ENCODE measurements at places on chromosomes 5 and 9.

DNA sequence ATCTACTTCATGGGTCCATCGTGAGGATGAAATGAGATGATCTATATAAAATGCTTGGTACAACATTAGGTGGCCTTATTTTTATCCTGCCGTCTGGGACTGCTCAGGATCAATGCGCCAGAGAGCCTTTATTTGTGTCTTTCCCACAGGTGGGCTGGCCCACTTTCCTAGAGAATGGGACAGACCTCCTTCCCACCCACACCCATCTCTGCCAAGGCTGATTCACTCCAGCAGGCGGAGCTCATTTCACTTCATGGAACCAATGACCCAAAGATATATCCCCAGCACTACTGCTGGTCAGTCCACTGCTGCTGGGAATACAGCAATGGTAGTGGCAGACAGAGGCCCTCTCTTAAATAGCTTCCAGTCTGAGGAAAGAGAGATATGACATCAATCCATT lies 35.7 kb downstream of the TGFBI start:
- DNase-seq, result no peak

DNA sequence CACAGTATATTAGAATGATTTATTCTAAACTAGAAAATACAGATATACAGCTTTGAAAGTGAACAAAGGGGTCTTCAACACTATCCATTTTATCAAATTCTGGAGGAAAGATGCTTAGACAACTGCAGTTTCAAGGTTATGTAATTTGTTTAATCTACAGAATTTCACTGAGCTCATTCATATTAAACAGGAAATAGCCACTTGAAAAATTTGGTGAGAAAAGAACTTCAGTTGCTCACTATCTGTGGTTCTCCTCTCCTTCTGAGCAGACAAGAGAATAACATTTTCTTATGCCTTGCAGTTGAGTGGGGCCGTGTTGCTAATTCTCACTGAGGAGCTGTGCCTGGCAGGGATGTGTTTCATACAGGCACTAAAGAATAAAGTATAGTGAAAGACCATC lies 1428.2 kb downstream of the CDH12 start:
- no peak for DNase-seq

DNA sequence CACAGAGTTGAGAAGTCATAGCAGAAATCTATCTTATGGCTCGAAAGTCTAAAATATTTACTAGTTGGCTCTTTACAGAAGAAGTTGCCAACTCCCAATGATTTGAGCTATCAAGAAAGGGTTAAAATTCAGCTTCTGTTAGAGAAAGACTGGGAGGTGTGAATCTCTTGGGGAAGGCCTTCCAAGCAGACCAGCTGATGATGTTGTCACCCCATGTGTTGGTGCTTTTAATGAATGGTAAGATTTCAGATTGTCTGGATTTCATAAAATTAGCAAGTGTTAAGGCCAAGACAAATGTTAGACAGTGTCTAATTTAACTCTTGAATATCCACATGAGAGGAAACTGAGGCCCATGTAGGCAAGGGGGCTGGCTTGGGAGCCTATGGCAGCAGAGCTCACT lies 63.9 kb downstream of the PPARGC1B start:
- no peak for DNase-seq

GRCh38 chr5:168734620-168735300 lies 155.6 kb upstream of the PANK3 start:
- DNase-seq, result no peak

DNA sequence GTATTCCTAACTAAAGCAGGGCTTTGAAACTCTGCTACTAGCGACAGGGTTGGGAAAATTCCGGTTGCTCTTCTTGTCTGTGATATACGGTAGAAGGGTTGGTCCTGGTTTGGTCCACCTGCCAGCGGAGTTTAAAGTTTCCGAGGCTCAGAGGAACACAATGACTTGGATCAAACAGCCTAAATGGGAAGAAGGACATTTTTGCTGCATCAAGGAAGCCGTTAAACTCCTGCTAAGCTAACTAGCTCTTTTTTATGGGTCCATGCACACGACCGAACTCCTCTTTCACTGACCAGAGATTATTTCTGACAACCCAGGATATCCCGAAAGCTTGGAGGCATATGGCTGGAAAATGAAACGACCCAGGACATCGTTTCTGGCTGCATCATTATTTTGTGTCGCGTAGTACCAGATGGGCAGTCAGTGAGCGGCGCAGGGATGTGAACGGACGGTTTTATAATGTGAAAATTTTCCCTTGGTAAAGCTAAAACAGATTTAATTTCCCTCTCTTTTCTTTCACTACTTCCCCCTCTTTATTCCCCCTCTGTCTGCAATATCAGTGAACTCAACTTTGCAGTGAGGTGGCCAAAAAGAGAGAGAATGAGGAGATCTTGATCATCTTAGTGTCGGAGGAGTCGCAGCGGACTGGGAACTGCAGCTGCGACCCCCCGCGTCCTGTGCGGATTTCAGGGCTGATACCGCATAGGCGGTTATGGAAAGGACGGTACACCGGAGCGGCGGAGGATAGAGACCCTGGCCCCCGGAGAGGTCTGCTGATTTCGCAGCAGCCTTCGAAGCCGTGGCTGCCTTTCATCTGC lies at the start of gene LURAP1L:
Gene LURAP1L (plus strand): TSS at position 160 of the 818 bp plus-strand sequence. CDS start 696 bp downstream, outside the sequence.
- no peak for DNase-seq

GRCh38 chr9:93669116-93669957 lies 93.0 kb downstream of the PHF2 start:
- no peak for DNase-seq

DNA sequence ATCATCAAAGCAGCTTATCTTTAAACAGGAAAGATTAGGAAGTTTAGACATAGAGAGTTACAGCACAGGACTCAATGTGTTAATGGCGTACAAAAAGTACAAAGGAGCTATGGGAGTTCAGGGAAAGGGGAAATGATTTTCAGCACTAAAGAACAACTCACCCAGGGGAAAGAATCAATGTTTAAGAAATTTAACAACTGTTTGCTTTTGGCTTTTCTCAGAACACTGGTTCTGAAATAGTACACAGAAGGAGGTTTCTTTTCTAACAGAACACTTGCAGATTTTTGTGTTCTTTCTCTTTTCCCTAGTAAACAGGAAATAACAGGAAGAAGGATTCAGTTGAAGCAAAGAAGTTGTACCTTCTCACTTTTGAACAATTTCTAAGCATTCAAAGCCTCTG lies 71.3 kb upstream of the GHR start:
- no peak for DNase-seq

GRCh38 chr5:7078901-7079300 lies 317.0 kb upstream of the ADCY2 start:
- no peak for DNase-seq

DNA sequence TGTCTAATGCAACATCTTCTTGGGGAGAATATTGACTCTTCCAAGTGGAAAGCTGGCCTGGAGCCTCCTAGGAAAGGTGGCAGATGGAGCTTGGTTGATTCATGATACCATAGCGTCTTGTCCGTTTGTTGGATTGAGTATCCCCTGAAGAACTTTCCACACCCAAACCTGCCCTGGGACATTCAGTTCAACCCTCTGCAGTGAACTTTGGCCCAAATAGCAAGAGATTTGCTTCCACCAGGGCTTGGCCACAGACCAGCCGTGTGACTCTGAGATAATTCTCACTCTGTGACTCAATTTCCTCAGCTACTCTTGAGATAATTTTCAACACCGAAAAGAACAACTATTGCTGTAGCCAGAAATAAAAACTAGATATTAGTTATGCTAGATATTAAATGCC lies 108.0 kb upstream of the RAD23B start:
- no peak for DNase-seq
